PC-3 (cell line): ENCODE measurements at places on chromosomes 5 and 9.
A peak's percentile ranks its signal among the peaks of the same experiment; 100 is the strongest.

GRCh38 chr5:160071516-160071915, 47.7 kb downstream of the PWWP2A start:
- DNase-seq = no peak

DNA sequence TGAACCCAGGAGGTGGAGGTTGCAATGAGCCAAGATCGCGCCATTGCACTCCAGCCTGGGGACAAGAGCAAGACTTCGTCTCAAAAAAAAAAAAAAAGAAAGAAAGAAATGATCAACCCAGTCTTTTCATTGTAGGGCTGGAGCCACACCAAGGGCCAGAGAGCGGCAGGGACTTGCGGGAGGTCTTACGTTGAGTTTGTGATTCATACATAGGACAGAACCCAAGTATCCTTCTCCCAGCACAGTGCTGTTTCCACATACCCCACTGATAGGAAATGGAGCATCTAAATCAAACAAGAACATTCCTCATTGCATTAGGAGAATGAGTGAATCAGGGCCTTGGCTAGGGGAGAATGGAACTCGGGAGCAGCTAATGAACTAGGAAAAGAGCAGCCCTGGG, 3.5 kb upstream of the TNIP1 start:
- DNase-seq = peak; percentile 14

DNA sequence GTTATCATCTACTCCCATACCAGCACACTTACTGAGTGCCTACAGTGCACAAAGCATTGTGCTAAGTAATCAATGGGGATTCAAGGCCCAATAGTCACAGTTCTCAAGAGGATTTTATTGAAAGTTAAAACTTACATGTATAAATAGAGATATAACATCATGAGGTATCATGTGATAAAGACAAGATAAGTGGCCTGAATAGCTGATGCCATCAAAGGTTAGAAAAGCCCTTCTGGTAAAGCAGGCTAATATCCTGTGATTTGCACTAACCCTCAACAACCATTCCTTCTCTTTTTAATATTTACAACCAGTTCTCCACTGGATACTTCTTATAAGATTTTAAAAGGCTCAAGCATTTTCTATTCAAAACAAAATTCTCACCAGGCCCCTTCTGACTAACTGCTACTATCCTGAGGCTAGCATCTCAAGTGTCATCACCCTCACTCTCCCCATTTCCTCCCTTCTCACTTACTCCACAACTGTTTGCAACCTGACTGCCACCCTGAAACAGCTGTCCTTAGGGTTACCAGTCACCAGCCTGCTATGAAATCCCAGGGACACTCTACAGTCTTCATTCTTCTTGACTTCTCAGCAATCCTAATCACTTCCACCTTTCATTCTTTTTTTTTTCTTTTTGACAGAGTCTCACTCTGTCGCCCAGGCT, 377.9 kb downstream of the ENC1 start:
- no peak for DNase-seq

DNA sequence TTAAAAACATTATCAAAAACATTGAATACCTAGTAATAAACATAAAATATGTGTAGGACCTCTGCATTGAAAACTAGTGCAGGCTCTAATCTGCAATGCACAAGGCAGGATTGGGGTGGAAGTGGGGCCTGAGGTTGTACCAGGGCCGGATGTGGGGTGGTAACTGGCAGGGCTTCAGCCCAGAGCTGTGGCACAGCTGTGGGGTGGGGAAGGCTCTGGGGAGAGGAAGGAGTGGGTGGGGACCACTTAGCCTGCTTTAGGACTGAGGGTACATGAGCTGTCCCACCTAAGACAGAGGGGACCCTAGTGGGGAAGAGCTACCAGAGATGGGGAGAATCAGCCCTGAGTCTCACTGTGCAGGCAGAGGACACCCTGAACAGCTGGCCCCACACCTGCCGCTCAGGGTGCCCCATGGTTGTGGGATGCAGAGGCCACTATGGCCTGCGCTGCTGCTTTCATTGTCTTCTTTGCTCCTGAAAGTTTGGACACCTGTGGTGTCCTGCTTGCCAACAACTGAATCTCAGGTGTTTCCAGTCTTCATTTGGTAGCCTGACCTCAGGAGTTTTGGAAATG, 311.4 kb downstream of the TLE4 start:
- no peak for DNase-seq

DNA sequence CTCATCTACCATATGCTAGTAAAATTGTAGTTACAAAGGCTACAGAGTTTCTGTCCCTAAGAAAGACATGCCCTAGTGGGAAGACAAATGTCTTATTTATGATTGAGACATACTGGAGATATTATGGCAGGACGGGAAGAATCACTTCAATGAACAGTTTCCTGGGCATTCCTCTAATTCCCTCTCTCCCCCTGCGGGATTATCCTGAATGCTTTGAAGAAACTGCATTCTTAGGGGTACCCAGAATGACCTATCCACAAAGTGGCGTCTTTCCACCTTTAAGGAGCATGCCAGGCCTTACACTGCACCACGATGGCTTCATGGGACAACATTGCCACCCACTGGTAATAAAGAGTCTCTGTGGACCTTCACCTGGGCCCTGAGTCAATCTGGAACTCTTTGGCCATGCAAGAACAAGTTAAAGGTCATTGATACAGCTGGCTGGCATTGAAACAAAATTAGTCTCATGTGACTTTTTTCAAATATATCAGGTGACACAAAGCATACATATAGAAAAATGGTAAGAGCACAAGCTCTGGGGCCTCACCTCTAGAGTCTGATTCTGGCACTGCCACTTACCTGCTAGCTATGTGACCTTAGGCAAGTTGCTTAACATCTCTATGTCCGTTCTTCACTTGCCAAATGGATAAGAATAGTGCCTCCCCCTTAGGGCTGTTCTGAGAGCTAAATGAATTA, 32.0 kb downstream of the ANKRD55 start:
- DNase-seq = peak; percentile 71

GRCh38 chr5:3886524-3887451, 291.2 kb downstream of the IRX1 start:
- DNase-seq = no peak

DNA sequence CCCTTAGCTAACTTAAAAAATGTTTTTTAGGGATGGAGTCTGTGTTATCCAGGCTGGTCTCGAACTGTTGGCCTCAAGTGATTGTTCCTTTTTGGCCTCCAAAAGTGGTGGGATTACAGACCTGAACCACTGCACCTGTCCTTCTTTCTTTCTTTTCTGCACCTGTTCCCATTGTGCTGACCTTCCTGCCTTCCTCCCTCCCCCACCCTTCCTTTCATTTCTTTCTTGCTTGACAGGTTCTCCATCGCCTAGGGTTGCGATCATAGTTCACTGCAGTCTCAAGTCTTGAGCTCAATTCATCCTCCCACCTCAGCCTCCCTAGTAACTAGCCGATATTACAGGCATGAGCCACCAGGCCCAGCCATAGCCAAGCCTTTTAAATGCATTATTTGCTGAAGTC, 20.6 kb downstream of the JMY start:
- peak; percentile 6 for DNase-seq

- no peak for DNase-seq
These were observed 286.9 kb downstream of the PARP8 start for GRCh38 chr5:50953290-50953689.

GRCh38 chr9:6410633-6411032, 2.4 kb upstream of the UHRF2 start:
- no peak for DNase-seq

DNA sequence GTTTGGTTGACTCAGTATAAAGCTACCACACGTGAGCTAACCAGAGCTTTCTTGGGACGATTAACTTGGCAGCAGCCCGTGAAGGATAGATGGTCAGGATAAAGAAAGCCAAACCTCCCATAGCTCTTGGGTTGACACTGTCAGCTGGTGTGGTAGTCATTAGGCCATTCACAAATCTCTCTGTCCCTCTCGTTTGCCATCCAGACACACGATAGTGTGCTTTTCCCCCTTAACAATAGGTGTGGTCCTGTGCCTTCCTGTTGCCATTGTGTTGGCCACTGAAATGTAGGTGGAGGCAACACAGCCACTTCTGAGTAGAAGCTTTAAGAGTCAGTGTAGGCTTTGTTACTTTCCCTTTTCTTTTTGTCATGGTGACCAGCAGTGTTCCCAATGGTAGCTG, 11.7 kb downstream of the OR13J1 start:
- no peak for DNase-seq

GRCh38 chr9:5735072-5735471, 97.8 kb downstream of the ERMP1 start:
- no peak for DNase-seq

DNA sequence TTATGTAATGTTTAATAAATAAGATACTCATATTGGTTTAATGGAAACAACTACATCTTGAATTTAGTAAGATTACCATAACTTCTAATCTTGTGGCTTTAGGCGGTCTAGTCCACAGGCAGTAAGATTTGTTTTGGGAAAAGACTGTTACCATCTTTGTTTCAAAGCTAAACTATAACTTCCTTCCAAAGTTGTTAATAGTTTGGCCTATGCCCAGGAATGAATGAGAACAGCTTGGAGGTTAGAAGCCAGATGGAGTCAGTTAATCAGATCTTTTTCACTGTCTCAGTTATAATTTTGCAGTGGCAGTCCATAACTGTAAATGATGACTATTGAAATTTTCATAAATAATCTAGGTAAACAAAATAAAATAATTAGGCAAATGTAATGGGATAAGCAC, 241.8 kb upstream of the KLF9 start:
- no peak for DNase-seq

DNA sequence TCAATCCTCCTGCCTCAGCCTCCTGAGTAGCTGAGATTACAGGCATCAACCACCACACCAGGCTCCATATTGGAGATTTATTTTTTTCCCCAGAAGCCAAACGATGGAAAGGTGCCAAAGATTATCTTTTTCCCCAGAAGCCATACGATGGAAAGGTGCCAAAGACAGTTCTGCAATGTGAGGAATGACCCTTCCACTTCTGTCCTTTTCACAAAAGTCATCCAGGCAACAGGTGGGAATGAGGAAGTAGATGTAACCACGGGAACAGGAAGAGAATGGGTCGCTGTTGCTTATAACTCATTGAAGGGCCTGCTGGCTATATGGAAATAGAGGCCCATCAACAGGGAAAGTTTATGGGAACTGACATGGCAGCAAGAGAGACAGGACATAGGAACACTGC, 233.7 kb upstream of the MSX2 start:
- DNase-seq = no peak

DNA sequence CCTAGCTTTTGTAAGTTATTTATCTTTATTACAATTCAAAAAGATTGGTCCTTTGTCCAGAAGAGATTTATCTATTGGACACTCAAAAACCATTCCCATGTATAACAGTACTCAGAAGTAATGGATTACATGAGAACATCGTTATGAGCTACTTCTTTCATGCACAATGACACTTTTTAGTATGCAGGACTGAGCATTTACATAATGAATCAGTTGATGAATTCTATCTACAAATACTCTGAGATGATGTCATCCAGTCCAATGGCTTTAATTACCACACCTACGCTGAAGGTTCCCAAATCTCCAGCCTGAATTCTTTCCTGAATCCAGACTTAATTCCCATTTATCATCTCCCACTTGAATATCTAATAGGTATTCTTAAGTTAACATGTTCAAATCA, 75.3 kb downstream of the PTBP3 start:
- no peak for DNase-seq
